Spinal cord (tissue), 10 donors: ENCODE measurements at places on chromosomes 11 and 22. TPM values are rescaled to one million over a fixed set of nuclear protein-coding genes. Genes with fewer than 3 reads are reported as not detected.

ASPHD2 gene
- polyA plus RNA-seq = 12.0 TPM

PRRG4 gene
- polyA plus RNA-seq = 0.84 TPM

UPK2 gene
- 3.5 TPM for polyA plus RNA-seq

OR2D3 gene
- polyA plus RNA-seq = not detected

PKDREJ gene
- 0.30 TPM for polyA plus RNA-seq

P2RX6 gene
- 3.7 TPM for polyA plus RNA-seq

APOL4 gene
- 9.2 TPM for polyA plus RNA-seq

SOX10 gene
- 304 TPM for polyA plus RNA-seq

RASL10A gene
- 5.2 TPM for polyA plus RNA-seq

ANGPTL5 gene
- 0.86 TPM for polyA plus RNA-seq

CSF2RB gene
- polyA plus RNA-seq = 1.3 TPM

POU2F3 gene
- not detected for polyA plus RNA-seq

CNTN5 gene
- 8.4 TPM for polyA plus RNA-seq

ZDHHC5 gene
- 34.3 TPM for polyA plus RNA-seq

PAMR1 gene
- polyA plus RNA-seq = 16.7 TPM

DUSP8 gene
- 86.2 TPM for polyA plus RNA-seq

LARGE2 gene
- polyA plus RNA-seq = 1.1 TPM

PANX3 gene
- polyA plus RNA-seq = not detected

APOA1 gene
- polyA plus RNA-seq = 6.7 TPM

SULT4A1 gene
- 90.2 TPM for polyA plus RNA-seq

APOA4 gene
- not detected for polyA plus RNA-seq
